RPMI8226 (cell line): ENCODE measurements at places on chromosomes 11 and 22.
A peak's percentile ranks its signal among the peaks of the same experiment; 100 is the strongest.

DNA sequence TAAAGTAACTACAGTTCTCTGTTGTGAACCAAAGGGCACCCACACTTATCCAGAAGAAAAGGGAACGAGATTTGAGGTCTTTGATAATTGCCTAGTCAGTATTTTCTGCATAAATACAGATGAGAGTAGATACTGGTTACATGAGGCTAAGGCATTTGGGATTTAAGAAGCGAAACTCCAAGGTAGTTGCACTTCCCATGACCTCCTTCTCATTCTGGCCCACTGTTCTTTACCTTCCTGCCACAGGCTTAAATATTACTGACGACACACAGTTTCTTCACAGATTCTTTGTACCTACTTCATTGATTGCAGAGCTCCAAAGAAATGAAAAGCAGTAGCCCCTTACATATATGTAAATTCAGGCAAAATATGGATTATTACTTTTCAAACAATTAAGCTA is 915.3 kb downstream of the LRRC4C start:
- DNase-seq: peak; percentile 50

GRCh38 chr22:38718414-38718813 is 12.7 kb downstream of the GTPBP1 start:
- DNase-seq: no peak

DNA sequence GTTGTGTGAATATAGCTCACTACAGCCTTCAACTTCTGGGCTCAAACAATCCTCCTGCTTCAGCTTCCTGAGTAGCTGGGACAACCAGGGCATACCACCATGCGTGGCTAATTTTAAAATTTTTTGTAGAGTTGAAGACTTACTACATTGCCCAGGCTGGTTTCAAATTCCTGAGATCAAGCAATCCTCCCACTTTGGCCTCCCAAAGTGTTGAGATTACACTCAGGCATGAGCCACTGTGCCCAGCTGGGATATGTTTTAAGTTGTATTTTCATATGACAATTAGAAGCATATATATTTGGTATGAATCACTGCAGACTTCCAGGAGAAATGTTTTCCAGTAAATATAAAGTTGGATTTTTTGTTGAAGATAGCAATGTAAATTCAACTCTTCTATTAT is 15.4 kb downstream of the DDX10 start:
- no peak for DNase-seq

GRCh38 chr11:61368646-61369045 is 6.5 kb downstream of the TMEM138 start:
- DNase-seq: no peak

GRCh38 chr11:130330101-130330684 is 15.5 kb upstream of the ZBTB44 start:
- DNase-seq: no peak

DNA sequence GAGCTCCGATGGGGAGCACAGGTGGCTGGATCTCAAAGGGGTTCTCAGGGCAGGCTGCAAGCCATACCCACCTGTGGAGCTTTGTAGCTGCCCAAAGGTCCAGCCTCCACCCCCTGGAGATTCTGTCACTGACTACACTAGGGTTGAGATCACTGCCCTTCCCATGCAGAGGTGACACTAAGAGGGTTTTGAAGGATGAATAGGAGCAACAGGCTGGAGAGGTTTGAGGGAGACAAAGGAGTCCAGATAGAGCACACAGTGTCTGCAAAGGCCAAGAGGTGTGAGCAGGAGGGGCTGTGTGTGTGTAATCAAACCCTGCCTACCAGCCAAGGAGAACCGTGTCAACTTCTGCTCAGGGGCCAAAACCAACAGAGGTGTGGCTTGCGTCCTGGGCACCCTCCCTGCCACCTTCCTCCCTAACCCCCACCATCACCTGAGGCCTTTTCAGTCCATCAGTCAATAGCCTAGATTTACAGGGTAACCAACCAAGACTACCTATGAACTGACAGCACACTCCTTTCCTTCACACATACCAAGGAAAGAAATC is 43.0 kb upstream of the WNT11 start:
- no peak for DNase-seq

DNA sequence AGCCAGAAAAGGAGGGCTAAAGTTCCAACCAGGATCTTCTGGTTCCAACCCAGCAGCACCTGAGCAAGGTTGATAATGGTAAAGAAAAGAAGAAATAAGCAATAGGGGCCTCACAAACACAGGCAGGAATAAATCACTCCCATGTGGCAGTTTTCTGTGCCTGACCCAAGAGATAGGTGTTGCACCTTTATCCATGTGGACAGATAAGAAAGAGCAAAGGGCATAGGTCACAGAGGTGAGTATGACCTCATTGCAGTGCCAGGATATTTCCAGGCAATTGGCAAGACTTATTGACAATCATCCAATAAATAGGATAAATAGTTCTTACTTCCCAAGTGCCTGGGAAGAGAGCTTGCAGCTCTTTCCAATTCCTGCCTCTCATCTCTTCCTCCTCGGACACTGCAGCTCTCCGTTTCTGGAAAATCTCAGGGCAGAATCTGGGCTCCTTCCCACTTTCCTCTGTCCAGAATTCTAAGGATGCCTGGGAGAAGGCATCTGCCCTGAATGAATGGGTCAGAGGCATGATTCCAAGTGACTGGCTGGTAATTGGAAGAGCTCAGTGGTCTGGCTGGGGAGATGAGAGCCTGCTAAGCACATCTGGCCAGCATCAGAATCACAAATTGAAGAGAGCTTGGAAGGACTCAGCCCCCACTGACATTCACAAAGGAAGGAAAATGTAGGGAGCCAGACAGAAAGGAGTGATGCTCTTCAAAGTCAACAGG is 14.5 kb upstream of the LRRC55 start:
- DNase-seq: no peak

GRCh38 chr22:19719050-19719482 is 4.3 kb upstream of the GP1BB start:
- no peak for DNase-seq

- DNase-seq: peak; percentile 94
Observed at GRCh38 chr22:38751422-38752346, 4.1 kb downstream of the SUN2 start.
